ENCODE measurements at places on chromosomes 5 and 9.

GRCh38 chr5:16885635-16886365, 50.3 kb downstream of the MYO10 start:
- DNase-seq, result no peak

DNA sequence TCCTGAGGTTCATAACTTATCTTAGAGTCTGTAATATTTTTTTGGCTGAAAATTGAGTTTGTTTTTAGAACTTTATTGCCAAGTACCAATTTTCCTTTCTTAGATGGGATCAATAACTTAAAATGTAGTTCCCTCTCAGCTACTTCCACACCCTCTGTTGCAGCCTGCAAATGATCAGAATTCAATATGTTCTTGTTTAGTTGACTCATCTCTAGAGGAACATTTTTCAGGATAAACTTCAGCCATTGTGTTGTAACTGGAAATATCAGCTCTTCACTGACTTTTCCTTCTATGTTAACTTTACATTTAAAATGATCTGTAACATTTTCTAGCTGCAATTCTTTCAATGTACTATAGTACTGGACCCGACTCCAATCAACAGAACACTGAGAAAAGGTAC, 115.7 kb downstream of the ESM1 start:
- DNase-seq, result no peak

- DNase-seq, result peak; percentile 40
Observed at GRCh38 chr9:133374612-133375115, 1.2 kb downstream of the SURF4 start.

DNA sequence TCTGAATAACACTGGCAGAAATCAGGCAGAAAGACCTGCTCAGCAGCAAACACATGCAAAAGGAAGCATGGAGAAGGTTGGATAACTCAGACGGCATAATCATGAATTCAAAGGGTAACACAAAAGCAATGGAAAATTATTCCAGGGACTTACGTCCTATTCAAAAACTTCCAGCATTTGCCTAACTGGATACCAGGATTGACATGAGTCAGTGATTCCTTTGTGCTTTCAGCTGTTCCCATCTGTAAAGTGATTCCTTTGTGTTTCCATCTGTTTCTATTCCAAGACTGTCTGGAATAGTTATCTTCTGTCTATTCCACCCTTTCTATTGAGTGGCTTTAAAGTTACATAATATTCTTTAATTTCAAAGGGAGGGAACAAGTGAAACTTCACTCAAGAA, 1361.7 kb upstream of the CDH9 start:
- no peak for DNase-seq

DNA sequence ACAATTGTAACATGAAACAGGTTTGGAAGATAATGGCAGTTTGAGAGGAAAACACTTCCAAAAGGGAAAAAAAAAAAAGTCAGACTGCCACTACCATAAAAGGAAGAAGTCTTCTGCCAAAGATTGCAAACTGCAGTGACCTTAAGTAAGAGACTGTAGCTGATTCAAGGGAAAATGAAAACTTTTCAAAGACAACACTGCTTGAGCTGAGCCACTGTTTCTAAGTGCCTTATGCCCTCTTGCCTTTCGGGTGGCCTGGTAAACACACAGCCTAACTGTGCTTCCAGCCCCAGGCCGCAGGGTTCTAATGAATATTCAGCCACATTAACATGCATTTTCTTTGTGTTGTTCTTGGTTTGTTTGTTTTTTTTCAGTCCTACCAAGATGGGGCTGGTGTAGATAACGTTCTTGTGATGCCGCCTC, 354.6 kb downstream of the BNC2 start:
- no peak for DNase-seq

- no peak for DNase-seq
Observed at GRCh38 chr5:144198386-144198785, 27.7 kb downstream of the KCTD16 start.

DNA sequence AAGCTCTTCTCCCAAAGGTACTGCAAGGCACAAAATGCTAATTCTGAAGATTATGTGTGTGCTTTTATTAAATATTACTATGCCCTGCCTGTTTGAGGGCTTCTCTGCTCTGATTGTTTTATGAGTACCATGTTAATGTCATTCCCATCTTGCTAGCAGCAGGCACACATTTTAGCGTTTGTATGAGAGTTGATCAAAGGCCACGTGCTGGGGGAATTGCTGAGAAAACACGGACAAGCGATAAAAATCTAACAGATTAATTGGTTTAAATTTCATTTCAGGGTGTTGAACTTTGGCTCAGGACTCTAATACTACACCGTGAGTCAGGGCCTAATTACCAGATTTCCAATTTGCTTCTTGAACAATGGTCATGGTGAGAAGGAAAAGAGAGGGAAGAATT, 298.4 kb downstream of the EBF1 start:
- DNase-seq, result no peak

Measured in RCC 7860 (cell line).